ENCODE measurements at places on chromosomes 13 and 19.

DNA sequence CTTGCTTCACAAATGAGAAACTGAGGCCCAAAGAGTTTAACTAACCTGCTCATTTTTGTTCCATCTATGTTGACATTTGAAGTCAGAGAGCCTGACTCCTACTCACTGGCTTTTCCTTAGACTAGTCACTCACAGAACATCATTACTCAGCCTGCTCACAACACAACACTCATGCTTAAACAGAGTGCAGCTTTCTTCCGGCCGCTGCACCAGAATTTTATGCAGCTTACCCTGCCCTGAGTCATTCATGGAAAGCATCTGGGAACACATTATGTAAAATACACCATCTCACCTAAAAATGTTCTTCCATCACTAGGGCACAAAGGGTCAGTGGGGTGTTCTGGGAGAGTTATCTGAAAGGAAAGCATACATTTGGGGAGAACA lies 303.4 kb downstream of the SPRY2 start:
- no peaks in the 10 kb centered on the region for H3K36me3 ChIP-seq
- H3K27me3 ChIP-seq = no peaks in the 10 kb centered on the region
- no peak overlapping the region for H3K4me3 ChIP-seq
- no peak for DNase-seq
- no peak overlapping the region for H3K27ac ChIP-seq

- no peaks in the 10 kb centered on the region for H3K36me3 ChIP-seq
- H3K27me3 ChIP-seq = no peaks in the 10 kb centered on the region
- no peak overlapping the region for H3K27ac ChIP-seq
- H3K4me3 ChIP-seq = no peak overlapping the region
- H3K4me1 ChIP-seq = no peaks in the 10 kb centered on the region
These were observed 173.4 kb downstream of the KATNAL1 start for GRCh38 chr13:30133996-30134395.

DNA sequence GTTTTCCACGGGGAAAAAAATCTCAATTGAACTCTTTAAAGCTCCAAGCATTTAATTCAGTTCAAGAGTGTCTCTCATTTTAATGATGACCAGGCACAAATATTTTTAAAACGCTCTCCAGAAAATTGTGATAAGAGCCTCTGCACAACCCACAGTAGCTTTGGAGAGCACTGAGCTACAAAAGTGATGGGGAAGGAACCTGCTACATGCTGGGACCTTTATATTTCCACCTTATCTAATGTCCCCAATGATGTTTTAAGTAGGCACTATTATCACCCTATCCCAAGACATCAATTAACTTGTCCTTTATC lies 14.1 kb upstream of the CEACAM6 start:
- H3K4me1 ChIP-seq = no peaks in the 10 kb centered on the region
- no peak overlapping the region for H3K4me3 ChIP-seq
- H3K27me3 ChIP-seq = no peaks in the 10 kb centered on the region
- no peaks in the 10 kb centered on the region for H3K36me3 ChIP-seq
- H3K27ac ChIP-seq = no peak overlapping the region

GRCh38 chr19:42989851-42990250 lies 36.4 kb downstream of the PSG11 start:
- H3K4me3 ChIP-seq = no peak overlapping the region
- no peaks in the 10 kb centered on the region for H3K36me3 ChIP-seq
- H3K27me3 ChIP-seq = no peaks in the 10 kb centered on the region
- DNase-seq = no peak
- H3K4me1 ChIP-seq = no peaks in the 10 kb centered on the region
- H3K27ac ChIP-seq = no peak overlapping the region

DNA sequence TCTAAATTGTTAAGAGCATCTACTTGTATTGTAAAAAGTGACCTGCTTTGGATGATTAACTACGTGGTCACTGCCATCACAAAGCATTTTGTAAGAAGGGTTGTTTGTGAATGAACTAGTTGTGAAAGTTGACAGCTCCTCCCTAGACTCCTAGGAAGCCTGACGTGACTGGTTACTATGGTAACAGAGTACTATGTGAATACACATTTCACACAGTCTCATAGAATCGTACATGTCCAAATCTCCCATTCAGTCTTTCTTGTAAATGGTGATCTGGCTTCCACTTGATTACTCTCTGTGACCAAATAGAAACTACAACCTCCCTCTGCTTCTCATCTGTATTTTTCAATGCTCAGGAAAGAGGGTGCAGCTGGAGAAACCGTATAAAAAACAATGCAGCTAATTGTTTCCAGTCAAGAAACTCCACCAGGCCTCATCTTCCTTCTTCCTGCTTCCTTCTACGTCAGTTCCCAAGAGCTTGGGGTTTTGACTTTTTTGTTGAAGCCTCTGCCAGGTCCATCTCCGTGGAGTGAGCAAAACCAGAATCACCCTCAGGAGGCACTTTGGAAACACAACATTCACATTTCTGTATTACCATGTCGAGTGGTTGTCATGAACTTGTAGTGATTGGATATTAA lies 83.4 kb downstream of the GPC6 start:
- DNase-seq = peak; percentile 29
- peaks cover 13% of the 10 kb centered on the region for H3K4me1 ChIP-seq
- no peak overlapping the region for H3K4me3 ChIP-seq

DNA sequence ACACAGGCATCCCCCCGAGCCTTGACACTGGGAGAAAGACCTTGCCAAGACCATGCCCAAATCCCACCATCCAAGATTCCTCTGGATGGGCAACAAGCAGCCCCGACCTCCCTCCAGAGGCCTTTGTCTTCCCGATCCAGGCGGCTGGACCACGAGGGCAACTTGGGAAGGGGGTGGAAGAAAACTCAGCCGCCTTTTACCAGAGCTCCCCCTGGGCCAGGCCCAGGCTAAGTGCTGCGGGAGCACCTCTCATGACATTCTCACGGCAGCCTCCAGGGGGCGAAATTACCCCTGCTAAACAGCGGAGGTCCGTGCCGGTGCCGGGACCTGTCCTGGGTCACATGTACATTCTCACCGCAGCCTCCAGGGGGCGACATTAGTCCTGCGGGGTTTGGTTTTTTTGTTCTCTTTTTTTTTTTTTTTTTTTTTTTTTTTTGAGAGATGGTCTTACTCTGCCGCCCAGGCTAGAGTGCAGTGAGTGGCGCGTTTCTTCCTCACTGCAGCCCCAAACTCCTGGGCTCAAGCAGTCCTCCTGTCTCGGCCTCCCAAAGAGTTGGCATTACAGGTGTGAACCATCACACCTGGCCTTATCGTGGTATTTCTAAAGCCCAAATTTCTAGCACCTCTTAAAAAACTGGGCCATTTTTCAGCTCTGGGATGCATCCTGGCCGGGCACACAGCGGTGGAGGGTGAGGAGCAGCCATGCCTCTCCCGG lies 2.1 kb upstream of the RSPH6A start:
- H3K36me3 ChIP-seq = no peaks in the 10 kb centered on the region
- DNase-seq = peak; percentile 97
- no peak overlapping the region for H3K4me3 ChIP-seq
- peaks cover 12% of the 10 kb centered on the region for H3K27me3 ChIP-seq
- peaks cover 23% of the 10 kb centered on the region for H3K4me1 ChIP-seq

- no peak overlapping the region for H3K4me3 ChIP-seq
- H3K27ac ChIP-seq = no peak overlapping the region
- H3K36me3 ChIP-seq = no peaks in the 10 kb centered on the region
- no peaks in the 10 kb centered on the region for H3K4me1 ChIP-seq
- no peak for DNase-seq
These were observed 1.2 kb upstream of the PALM3 start for GRCh38 chr19:14063105-14063504.

Measured in neural progenitor cell (in vitro differentiated cells).